HCEC 1CT (cell line): ENCODE measurements at places on chromosomes 7 and 10.

GRCh38 chr10:24128066-24128730, 80.7 kb upstream of the KIAA1217 start:
- DNase-seq, result no peak

GRCh38 chr7:79182283-79182682, 271.2 kb downstream of the MAGI2 start:
- DNase-seq, result peak; percentile 61

GRCh38 chr7:20793248-20793647, 6.6 kb upstream of the SP8 start:
- no peak for DNase-seq

- DNase-seq, result no peak
Observed at GRCh38 chr7:69699931-69700330, 101.7 kb downstream of the AUTS2 start.

DNA sequence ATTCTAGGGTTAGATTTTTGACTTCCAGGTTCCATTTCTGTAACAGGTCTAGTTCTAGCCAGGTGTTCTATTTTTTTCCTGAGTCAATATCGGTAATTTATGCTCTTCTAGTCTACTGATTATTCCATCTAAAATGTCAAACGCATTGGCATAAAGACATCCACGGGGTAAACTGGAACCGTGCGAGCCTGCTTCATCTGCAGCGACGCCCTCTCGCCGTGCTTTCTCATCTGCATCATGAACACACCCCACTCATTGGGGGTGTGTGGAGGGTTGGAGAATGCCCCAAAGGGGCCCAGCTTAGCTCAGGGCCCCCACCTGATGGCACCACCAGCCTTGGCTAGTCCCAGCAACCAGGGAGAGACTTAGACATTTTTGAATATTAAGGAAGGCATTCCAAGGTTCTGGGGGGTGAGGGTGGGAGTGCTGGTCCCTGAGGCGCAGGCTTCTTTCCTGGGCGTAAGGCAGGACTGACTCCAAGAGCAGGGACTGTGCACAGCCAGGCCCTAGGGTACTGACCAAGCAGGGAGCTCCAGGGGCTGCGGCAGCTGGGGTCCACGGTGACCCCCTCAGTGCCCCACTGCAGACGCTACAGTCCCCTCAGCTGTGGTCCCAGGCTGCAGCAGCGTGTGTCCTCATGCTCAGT, 12.9 kb upstream of the CRYGN start:
- DNase-seq, result no peak

DNA sequence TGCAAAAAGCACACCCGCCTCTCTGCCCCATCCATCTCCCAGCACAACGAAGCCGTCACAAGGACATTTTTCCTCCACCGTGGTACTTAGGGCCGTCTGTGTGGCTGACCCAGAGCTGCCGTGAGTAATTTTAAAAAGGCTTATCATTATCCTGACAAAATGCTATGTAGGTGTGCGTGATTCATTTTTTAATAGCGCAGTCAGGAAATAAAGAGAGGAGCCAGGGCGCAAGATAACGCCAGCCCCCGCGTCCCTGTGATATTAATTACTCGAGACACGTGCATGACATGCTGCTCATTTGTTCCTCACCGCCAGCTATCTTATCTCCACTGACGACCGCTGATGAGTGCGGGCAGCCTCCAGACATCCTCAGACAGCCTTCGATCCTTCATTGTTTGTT, 332.7 kb upstream of the PFKP start:
- DNase-seq, result no peak

DNA sequence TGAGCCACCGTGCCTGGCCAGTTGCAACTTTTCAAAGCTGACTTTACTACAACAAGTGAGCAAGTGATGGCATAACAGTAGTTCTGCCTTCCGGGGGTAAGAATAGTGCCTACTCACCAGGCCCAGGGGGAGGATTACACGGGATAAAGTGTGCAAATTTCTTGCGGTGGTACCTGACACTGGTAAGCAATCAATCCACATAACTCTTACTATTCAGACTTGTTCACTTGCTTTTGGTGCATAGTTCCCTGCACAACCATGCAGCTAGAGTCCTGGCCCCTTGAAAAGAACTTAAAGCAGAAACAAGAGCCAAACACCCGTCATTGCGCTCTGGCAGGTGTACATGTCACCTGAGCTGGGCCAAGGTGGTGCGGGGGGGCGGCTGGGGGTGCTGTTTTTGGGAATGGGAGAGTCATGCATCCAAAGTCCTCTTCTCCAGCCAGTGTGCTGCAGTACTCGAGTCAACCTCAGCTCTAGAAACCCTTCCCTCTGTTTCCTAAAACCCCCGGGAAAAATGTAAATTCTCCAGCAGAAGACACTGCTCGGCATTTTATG, 5.4 kb upstream of the COBL start:
- DNase-seq, result no peak

- DNase-seq, result no peak
Observed at GRCh38 chr7:104240401-104240800, 32.6 kb upstream of the ORC5 start.

DNA sequence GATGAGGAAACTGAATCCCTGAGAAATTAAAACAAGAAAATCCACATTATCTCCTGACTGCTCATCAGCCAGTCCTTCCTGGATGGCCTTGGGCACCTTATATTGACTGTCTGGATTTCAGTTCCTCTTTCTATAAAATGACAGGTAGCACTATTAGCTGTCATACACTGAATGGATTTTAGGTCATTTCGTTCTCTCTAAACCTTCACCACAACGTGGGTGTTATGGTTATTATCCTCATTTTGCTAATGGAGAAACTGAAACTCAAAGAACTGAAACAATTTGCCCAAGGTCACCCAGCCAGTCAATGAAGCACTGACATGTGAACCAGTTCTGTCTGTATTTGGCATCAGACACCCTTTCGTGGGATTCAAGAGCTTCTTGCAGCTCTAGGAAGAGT, 193.8 kb downstream of the CYP26A1 start:
- no peak for DNase-seq

DNA sequence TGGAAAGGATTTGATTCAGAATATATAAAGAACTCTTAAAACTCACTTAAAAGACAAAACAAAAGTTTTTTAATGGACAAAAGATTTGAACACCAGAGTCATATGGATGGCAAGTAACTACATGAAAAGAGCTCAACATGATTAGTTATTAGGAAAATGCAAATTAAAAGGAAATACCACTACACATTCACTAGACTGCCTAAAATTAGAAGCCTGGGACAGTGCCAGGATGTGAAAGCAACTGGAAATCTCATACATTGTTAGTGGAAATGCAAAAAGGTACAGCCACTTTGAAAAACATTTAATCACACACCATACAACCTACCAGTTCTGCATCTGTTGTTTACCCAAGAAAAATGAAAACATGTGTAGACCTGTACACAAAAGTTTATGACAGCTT, 48.8 kb downstream of the RALA start:
- DNase-seq, result no peak

DNA sequence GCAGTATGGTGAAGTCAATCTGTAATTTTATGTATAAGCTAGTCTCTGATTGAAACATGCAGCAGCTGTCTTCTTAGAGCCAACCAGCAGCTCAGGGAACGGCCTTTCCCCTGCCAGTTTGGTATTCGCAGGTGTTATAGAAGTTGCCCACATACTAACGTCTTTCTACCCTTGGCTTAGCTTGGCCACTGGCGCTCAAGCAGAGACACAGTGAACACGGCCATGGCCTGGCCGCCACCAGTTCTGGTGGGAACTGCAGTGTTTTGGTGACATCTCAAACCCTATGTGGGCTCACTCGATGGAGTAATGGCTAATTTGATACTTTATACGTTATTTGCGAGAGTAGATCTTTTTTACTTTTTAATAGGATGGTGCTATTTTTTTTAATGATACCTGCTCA, 17.1 kb downstream of the EIF4H start:
- no peak for DNase-seq

- no peak for DNase-seq
Observed at GRCh38 chr10:11921800-11922392, 98.7 kb downstream of the PROSER2 start.

DNA sequence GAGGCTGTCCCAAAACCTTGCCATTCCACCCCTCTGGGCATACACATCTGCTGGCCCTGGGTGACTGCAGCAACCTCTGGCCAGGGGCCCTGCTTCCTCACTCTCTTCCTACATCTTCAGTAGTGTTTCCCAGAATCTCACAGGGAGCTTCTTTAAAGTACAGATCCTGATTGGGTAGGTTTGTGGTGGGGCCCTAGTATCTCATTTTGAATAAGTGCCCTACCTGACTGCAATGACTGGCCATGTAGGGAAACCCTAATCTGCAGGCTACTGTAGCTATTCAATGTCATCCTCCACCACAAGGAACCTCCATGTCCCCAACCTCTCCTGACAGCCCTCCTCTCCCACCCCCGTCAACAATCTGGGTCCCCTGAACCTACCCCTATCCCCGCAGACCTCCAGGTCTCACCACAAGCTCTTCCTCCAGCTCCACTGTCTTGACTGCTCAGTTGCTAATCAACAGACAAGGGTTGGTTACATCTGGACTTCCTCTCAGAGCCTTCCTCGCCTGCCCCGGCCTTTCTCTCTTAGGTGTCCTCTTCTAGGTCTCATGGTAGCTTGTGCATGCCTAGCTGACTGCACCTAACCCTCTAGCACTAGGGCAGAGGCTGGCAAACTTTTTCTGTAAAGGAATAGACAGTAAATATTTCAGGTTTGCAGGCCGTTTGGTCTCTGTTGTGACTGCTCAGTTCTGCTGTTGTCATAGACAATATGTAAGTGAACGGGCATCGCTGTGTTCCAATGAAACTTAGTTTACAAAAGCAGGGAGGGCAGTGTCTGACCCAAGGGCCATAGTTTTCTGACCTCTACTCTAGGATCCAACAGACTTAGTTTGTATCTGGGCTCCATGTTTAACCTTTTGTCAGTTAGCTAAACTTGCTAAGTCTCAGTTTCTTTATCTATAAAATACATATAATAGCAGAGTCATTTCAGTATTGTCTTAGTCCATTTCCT, 121.1 kb downstream of the AOAH start:
- DNase-seq, result no peak

DNA sequence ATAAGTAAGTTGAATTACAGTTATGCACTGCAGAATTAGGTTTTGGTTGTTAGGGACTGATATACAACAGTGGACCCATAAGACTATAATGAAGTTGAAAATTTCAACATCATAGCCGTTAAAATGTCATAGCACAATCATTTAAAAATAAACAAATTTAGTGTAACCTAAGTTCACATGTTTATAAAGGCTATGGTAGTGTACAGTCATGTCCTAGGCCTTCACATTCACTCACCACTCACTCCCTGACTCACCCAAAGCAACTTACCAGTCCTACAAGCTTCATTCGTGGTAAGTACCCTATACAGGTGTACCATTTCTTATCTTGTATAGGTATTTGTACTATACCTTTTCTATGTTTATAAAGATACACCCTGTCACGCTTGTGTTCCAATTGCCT, 113.7 kb downstream of the RAB11FIP2 start:
- DNase-seq, result peak; percentile 65

DNA sequence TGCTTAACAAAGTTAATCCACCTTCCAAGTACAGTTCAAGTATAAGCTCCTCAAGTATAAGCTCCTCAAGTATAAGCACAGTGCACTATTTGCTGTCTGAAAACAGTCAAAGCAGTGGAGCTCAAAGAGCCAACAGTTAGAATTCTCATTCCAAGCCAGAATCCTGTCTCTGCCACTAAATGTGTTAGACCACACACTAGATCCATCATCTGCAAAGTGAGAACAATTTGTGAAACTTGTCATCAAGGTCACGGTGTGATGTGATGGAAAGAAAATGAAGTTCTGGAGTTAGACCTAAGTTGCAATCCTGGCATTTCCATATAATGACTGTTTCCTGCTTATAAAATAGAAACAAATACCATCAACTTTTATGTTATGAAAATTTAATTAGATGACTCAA, 602.5 kb downstream of the TNS3 start:
- no peak for DNase-seq

GRCh38 chr7:41199136-41199535, 503.8 kb downstream of the INHBA start:
- no peak for DNase-seq

DNA sequence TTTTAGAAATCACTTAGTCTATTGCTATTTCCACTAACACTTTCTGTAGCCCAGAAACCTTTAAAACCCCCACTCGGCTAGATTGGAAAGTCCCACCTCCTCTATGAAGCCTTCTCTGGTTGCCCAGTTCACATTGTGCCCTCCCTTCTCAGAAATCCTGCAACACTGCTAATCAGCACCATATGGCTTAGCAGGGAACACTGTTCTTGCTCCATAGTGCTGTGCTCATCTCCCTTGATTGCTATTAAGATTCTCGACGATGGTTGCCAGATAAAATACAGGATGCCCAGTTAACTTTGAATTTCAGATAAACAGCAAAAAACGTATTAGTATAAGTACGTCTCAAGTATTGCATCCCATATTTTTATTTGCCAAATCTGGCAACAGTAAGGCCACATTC, 40.1 kb upstream of the XPNPEP1 start:
- no peak for DNase-seq

- no peak for DNase-seq
Observed at GRCh38 chr7:100079024-100079560, 2.4 kb downstream of the ZNF3 start.

DNA sequence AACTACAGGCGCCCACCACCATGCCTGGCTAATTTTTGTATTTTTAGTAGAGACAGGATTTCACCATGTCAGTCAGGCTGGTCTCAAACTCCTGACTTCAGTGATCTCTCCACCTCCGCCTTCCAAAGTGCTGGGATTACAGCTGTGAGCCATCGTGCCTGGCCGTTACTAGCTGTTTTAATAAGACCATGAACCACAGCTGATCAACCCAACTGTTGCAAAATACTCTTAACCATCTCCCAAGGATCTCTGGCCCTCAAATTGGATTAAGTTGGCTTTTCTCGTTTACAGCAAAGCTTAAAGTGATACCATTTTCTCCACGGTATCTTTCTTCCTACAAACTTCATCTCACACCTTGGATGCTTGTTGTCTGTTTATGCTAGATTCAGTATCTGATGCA, 18.3 kb downstream of the ZFAND2A start:
- DNase-seq, result no peak

DNA sequence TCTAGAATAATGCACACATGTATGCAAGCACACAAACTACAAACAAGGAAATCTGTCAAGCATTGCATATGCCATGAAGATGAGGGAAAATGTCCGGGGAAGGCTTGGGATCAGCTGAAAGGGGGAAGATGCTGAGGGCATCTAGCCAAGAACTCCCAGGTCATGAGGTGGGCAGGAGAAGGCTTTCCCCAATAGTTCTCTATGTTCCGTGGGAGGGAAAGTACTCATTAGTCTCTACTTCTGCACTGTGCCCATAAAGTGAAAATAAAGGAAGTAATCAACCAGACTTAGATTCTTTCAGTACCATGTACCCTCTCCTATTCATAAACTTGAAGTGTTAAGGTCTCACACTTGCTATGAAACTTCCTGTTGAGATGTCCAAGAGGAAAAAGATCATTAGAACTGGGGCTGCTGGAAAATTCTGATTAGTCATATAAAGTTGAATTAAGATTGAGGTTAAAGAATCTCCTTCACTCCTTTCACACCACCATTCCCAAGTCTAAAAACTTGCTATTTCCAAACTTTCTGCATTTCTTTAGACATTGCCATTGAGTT, 17.1 kb upstream of the LIPF start:
- DNase-seq, result no peak

DNA sequence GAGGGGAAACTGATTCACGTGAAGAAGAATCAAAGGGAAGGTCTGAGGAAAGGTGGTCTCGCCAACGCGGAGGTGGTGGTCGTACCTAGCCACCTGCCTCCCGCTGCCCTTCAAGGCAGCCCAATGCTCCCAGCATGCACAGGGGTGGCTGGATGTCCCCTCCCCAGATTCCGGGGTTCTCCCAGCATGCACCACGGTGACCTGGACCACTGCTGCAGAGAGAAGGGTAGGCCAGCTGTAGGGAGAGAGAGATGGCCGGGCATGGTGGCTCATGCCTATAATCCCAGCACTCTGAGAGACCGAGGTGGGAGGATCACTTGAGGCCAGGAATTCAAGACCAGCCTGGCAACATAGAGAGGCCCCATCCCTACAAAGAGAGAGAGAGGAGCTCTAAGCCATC, 32.4 kb upstream of the PPP2R2D start:
- no peak for DNase-seq
